ENCODE measurements at places on chromosomes 2 and 18. TPM values are rescaled to one million over a fixed set of nuclear protein-coding genes. Genes with fewer than 3 reads are reported as not detected.
A peak's percentile ranks its signal among the peaks of the same experiment; 100 is the strongest.

The PARD6G gene
- total RNA-seq: 0.15 TPM

The DLGAP1 gene
- 0.10 TPM for total RNA-seq

The RFX8 gene
- total RNA-seq: 2.8 TPM

The ILKAP gene
- total RNA-seq: 59.1 TPM

The IL36G gene
- not detected for total RNA-seq

The LOXHD1 gene
- total RNA-seq: 0.25 TPM

The DSG4 gene
- not detected for total RNA-seq

The HOXD9 gene
- not detected for total RNA-seq

DNA sequence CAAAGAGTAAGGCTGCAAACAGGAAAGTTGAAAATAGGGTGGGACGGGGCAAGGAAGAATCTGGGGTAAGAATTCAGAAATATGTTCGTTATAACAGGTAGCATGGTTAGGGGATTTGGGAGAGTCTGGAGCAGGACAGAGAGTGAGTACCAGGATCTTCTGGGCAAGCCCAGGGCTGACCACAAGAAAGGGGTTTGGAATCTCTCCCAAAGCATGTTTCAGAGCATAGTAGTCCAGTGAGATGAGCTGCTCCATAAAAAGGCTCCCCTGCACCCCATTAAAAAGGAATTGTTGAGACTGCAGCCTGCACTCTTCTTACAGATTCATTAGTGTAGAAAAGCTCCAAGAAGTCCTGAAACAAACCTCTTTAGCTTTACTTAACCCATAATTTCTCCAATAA is 291.1 kb downstream of the MTX2 start:
- no peak for DNase-seq

DNA sequence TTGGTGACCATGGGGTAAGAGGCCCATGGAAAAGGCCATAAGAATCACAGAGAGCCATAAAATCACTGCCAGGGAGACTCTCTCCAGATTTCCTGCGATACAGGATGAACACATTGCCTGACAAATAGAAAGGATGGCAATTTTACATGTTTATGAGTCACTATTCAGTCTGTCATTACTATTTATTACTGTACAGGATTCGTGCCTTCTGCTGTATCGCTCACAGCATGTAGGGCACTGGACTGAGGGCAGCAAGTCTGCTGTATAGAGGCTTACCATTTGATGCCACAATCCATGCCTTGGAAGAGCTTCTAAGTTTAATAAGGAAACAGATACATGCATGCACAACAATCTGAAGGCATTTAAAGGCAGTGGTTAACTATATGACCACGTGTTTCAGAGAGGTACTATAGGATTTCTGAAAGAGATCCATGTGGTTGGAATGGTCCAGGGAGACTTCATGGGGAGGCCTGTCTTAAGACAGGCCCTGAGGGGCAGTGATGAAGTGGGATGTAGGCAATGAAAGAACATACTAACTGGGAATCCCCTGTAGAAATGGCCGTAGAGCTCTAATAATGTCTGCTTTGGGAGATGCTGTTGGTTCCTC is 702.4 kb upstream of the RAB6C start:
- DNase-seq: no peak

- no peak for DNase-seq
Measured at GRCh38 chr18:498931-499775, 1.3 kb downstream of the COLEC12 start.

GRCh38 chr18:75544496-75544895 is 117.0 kb upstream of the SMIM21 start:
- DNase-seq: no peak

GRCh38 chr2:236943841-236944513 is 141.7 kb upstream of the COPS8 start:
- DNase-seq: no peak

DNA sequence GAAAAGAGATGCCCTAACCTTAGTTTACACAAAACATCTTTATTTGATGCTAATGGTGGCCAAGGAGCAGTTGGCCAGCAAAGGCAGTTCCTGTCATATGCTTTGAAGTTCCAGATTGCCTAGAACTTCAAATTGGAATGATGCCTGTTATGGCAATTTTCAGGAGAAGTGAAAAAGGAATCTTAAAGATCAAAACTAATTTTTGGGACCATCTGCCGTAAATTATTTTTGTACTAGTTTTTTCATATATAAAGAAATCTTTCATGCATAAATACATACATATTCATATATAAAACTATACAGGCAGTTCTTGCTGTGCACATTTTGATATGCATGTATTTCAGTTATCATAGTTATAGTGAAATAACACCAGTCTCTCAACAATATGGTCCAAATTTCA is 1185.6 kb upstream of the FAM98A start:
- DNase-seq: no peak

- no peak for DNase-seq
Measured at GRCh38 chr2:200054681-200055468, 99.5 kb downstream of the MAIP1 start.

- DNase-seq: no peak
Measured at GRCh38 chr2:61135510-61135909, 26.5 kb upstream of the C2orf74 start.

DNA sequence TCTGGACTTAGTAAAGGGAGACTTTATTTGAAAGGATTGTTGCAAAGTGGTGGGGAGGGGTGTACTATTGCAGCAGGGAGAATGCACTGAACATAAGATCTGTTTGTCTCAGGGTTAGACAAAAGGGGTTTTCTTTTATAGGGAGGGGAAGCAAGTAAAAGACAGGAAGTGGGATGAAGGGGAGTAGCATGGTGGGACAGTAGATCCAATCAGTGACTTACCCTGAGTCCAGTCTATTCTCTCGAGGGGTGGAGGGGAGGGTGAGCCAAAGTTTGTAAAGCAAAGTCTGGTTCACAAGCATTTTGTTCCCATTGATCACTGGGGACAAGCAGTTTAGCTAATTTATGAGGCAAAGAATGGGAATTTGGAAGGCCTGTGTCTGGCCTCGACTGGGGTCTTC is 35.0 kb upstream of the CYP27C1 start:
- no peak for DNase-seq

DNA sequence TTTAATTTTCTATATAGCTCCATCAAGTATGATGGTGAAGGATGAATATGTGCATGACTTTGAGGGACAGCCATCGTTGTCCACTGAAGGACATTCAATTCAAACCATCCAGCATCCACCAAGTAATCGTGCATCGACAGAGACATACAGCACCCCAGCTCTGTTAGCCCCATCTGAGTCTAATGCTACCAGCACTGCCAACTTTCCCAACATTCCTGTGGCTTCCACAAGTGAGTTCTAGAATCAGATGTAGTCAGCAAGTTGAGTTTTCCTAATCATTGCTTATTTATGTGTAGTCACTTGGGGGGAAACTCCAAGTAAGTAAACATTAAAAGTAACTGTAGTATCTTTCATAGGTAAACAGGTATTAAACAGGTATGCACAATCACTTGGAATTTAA is 24.8 kb downstream of the SMAD4 start:
- DNase-seq: no peak

GRCh38 chr2:68774569-68775271 is 40.1 kb downstream of the ARHGAP25 start:
- DNase-seq: peak; percentile 59

GRCh38 chr18:71336576-71337210 is 1047.8 kb downstream of the SOCS6 start:
- DNase-seq: no peak

GRCh38 chr2:10431797-10432196 is 16.3 kb downstream of the ODC1 start:
- DNase-seq: no peak

DNA sequence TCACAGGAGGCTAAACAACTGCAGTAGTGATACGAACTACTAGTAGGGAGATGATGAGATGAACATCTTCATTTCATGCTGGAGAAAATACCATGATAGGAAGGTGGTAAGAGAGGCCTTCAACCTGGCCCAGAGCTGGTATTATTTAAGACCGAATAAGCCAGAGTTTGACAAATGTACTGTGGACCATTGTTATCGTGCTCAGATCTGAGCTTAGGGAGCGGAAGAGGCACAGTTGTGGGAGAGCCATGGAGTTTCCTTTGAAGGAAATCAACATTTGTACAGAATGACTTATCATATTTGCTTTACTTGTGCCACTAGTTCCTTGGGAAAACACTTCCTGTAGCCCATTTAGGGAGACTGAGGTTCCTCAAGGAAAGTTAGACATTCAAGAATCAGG is 260.6 kb upstream of the TNP1 start:
- no peak for DNase-seq

- no peak for DNase-seq
Measured at GRCh38 chr2:58601017-58601416, 359.9 kb upstream of the FANCL start.

DNA sequence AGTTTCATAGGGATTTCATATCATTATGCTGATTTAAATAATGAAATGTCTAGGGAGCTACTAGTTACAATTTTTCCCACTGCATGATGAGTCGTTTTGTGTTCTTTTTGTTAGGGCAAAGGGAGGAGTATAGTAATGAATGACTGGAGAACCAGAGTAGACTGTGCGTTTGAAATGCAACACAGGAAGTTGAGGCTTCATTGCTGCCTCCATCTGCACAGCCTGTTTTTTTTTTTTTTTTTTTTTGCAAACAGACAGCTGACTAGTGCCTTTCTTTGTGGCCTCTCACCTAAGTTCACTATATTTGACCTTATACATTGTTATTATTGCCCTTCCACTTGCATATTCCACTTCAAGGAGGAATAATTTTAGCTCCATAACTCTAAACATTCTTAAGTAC is 286.7 kb upstream of the LRRTM1 start:
- no peak for DNase-seq

Data from activated CD4-positive, alpha-beta T cell treated with anti-CD3 and anti-CD28 coated beads, Interleukin-2, amount 10 ng/mL, durations not matched to agents 7 days and 5 days (primary cell).